Activated naive CD4-positive, alpha-beta T cell treated with anti-CD3 and anti-CD28 coated beads, Interleukin-2, amount 50 U/mL, for 16 hours (primary cell): ENCODE measurements at places on chromosomes 3 and 15.

- no peak for DNase-seq
Observed at GRCh38 chr3:149131589-149131988, 2.2 kb downstream of the HPS3 start.

GRCh38 chr3:13378155-13378554, 42.0 kb downstream of the NUP210 start:
- DNase-seq, result no peak

GRCh38 chr3:197209366-197210260, 88.8 kb downstream of the DLG1 start:
- DNase-seq, result no peak

DNA sequence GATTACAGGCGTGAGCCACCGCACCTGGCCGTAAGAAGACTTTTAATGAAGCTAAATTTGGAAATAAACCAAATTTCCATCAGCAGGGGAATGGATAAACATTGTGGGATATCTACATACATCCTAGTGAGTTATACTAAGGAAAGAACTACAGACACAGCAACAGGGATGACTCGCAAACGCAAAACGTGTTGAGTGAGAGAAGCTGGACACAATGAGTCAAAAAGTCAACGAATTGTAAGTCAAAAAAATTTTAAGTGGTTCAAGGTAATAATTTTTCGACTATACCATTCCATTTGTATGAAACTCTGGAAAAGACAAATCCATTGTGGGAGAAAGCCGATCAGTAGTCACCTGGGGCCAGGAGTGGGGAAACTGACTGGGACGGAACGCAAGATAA, 19.9 kb downstream of the PLA2G4F start:
- DNase-seq, result no peak

- no peak for DNase-seq
Observed at GRCh38 chr3:156710429-156710828, 36.0 kb downstream of the TIPARP start.

- DNase-seq, result no peak
Observed at GRCh38 chr3:172844428-172844827, 93.9 kb downstream of the ECT2 start.

- no peak for DNase-seq
Observed at GRCh38 chr3:64890006-64890405, 202.2 kb upstream of the ADAMTS9 start.

GRCh38 chr3:1613962-1614361, 484.7 kb upstream of the CNTN4 start:
- no peak for DNase-seq

DNA sequence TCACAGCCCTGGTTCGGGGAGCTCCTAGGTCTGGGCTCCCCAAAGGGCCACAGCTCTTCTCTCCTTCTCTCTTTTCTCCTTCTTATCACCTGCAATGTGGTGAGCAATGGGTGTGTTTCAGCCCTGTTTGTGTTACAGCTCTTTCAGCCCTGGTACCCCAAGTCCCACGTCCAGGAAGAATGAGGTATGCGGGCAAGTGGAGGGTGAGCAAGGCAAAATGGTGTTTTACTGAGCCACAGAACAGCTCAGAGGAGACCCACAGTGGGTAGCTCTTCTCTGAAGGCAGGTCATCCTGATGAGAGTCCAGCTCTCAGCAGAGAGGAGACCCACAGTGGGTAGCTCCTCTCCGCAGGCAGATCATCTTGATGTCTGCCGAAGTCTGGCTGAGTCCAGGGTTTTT, 86.8 kb downstream of the BFSP2 start:
- no peak for DNase-seq

DNA sequence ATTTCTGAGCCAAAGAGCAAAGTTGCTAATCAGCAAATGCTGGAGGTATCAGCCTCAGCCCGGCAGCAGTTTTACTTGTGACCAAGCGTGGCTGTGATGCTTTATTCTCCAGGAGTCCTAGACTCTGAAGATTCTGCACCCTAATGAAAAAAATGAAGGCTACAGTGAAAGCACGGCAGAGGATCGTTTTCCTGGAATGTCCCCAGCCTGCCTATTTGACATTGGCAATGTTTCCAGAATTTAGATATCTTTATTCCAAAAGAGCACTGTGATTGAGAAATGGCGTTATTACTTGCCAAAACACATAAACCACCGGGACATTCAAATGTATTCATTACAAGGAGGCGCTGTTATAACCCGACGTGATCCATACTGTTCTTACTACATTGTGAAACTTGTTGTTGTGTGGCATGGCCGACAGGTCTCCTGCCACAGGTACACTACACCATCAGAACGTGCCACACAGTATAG, 263.8 kb downstream of the SLCO3A1 start:
- DNase-seq, result no peak

GRCh38 chr3:45948311-45948781, 5.1 kb downstream of the CXCR6 start:
- no peak for DNase-seq

DNA sequence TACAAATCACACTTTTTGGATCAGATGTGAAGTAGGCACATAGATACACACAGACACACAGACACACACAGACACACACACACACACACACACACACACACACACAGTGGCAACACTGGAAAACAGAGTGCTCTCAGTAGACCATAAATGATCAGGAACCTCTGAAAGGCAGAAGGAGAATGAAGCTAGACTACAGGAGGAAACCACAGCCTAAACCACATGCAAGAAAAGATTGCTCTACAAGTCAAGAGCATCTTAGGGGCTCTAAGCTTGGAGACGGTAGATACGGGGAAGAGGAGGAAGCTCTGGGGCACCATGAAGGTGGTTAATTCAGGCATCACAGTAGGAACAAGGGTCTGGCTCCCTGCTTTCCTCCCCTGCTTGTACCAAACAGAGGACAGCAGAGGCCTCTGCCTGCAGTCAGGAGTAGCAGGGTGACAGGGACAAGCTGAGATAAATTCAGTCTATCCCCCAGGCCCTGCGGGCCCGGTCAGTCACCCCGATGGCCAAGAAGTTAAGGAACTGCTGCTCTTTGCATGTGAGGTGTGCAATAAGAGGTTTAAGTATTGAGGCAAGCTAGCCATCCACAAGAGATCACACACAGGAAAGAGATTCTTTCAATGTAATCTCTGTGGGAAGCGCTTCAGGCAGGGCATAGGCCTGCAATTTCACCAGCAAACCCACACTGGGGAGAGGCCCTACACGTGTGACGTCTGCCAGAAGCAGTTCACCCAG, 23.5 kb upstream of the ARPIN start:
- DNase-seq, result no peak

- DNase-seq, result no peak
Observed at GRCh38 chr3:79097964-79098660, 669.7 kb downstream of the ROBO1 start.

DNA sequence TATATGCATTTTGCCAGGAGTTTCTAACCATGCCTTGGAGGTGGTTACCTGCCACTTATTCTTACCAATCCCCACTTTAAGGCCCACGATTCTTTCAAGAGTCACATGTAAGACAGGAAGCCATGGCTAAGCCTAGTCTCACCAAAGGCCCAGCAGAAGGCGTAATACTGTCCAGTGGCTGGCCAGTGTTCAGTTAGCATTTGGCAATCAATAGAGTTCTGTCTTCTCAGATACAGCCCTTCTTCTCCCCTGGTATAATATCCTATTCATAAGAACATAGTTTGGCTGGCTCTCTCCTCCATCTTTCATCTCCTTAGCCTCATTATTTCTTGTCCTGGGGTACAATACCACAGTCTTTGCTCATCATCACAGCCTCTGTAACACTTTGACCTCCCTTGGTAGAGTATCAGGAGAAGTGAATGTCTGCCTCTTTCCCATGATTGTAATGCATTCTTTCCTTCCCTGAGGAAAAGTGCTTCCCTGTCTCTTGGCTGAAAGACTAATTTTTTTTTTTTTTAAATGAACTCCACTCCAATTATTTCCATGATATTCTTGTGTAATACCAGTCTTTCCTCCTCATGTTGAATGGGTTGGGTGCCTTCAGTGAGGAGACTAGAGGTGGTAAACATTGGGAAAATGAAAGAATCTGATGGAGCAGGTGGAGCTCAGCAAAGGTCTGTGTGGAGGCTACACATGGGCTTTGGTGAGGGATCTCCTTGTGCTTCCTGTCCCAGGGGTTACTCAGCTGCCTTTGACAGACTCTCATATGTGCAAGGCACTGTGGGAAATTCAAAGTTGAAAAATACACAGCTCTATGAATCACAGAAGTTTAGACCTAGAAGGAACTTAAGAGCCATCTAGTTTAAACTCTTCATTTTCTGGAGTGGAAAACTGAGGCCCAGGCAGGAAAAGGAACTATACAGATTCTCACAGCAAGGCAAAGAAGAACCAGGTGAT, 218.2 kb downstream of the P3H2 start:
- DNase-seq, result no peak

DNA sequence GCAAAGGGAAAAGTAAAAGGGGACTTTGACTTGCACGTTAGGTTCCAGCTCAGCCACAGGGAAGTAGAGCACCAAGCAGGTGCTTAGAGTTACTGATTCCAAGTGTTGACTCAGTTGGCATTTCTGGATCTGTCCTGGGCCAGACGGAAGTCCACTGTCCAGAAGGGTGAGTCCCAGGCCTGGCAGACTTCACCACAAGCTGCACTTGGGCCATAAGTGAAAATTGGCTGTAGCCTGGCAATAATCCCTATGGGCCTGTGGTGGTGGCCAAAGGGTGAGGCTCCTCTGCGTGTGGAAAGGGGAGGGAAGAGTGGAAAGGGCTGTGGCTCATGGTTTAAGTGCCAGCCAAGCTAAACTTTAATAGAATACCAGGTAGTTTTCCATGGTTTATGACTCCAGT, 121.5 kb downstream of the DTWD1 start:
- no peak for DNase-seq

DNA sequence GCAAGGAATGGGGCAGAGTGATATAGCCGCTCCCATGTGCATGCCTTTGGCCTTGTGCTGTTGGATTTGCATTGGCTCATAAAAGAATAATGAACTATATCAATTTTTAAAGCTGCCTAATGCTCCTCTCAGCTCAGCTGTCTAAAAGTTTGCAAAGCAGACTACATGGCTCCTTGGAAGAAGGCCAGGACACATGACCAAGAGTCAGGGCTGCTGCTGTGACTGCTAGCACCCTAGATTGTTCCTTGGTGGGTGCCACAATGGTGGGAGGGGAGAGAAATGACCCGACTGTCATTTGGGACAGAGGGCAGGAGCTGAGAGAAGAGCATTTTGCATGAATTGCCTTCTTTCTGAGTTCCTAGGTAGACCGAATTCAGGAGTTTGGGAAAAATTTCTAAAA, 307.9 kb downstream of the PDCD6IP start:
- DNase-seq, result no peak

DNA sequence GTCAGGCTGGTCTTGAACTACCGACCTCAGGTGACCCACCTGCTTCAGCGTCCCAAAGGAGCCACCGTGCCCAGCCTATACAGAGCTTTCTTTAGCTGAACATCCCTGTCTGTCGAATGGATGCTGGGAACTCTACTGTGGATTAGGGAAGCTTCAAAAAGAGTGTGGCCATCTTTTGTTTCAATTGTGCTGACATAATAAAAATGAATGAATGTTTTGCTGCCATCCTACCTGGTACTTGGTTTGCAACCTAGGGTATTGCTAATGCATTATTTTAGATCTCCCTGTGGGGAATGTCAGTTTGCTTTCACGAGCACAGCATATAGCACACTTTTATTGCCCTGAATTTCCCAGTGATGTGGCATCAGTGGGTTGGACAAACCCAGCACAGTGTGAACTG, 32.3 kb downstream of the CMTM6 start:
- DNase-seq, result no peak

DNA sequence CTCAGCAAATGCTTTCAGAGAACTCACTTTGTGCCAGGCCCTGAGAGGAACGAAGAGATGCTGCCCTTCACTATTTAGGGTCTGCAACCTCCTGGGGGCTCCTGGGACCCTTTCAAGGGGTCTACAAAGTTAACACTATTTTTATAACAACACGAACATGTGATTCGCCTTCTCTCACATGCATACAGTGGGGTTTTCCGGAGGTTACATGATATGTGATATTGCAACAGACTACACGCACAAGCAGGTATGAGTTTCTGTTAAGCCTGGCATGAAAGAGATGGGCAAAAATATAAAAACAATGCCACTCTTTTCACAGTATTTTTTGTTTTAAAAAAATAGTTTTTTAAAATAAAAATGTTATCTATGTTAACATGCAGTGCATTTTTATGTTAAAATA, 10.3 kb downstream of the STARD5 start:
- DNase-seq, result no peak

- DNase-seq, result no peak
Observed at GRCh38 chr3:133928903-133929607, 33.4 kb upstream of the RAB6B start.

DNA sequence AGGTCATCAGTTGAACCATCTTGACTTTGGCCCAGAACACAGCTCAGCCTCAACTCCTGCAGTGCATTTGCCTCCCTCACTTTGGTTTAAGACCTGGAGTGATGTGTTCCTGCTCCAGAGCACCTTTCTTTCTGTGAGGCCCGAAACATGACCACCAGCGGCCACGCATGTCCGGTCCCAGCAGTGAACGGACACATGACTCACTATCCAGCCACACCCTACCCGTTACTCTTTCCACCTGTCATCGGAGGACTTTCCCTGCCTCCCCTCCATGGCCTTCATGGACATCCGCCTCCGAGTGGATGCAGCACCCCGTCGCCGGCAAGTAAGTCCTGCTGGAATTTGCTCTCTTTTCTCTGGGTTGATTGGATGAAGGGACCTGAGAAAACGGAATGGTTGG, 253.8 kb upstream of the RARB start:
- no peak for DNase-seq

- DNase-seq, result no peak
Observed at GRCh38 chr3:60240492-60240891, 1010.8 kb downstream of the FHIT start.

DNA sequence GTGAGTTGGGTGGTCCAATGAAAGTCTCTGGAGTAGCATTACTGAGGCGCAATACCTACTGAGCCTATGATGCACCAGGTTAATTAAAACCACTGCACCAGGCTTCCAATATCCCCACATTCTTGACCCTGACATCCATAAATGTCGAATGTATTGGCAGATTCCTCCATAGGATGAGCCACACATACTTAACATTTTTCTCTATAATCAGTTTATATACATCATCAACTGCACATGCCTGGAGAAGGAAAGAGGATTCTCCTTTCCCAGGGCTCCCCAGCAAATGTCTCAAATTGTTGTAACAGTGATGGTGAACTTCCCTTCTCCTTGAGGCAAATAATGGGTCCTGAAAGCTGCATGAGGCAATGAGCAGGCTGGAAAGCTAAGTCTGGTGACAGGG, 82.3 kb upstream of the LPP start:
- DNase-seq, result no peak

- DNase-seq, result no peak
Observed at GRCh38 chr3:66836363-66837152, 161.5 kb upstream of the KBTBD8 start.

- no peak for DNase-seq
Observed at GRCh38 chr15:93645594-93645993, 556.6 kb upstream of the RGMA start.
